Activated CD8-positive, alpha-beta memory T cell treated with anti-CD3 and anti-CD28 coated beads for 1 hour (primary cell): ENCODE measurements at places on chromosomes 7 and 10.

GRCh38 chr10:26269754-26270153 lies 53.2 kb downstream of the GAD2 start:
- no peak for DNase-seq

DNA sequence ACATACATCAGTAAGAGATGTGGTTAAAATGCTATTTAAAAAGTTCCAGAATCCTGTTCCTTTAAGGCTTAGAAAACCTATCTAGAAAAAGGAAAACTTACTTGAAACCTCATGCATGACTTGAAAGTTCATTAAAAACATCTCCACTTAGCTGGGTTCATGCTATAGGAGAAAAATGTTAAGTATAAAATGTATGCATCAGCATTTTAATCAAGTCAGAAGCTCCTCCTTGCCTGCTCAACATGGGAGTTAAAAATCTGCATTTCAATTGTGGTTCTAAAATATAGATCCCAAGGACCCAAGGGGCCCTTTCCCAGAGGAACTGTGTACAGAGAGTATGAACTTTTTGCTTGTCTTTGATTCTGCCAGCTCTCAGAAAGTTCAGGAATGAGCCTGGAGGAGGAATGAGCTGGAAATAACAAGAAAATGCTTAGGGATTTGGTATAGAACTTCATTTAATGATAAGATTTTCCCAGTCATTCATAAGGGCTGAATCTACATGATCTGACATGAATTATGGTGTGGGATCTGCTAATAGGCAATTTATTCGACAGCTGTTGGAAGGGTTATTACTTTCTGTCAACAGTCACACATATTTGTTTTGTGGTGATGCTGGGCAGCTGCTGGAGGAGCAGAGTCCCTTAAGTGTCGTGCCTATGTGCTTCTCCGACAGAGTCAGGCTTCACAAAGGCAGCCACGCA lies 85.6 kb upstream of the MTPN start:
- no peak for DNase-seq

DNA sequence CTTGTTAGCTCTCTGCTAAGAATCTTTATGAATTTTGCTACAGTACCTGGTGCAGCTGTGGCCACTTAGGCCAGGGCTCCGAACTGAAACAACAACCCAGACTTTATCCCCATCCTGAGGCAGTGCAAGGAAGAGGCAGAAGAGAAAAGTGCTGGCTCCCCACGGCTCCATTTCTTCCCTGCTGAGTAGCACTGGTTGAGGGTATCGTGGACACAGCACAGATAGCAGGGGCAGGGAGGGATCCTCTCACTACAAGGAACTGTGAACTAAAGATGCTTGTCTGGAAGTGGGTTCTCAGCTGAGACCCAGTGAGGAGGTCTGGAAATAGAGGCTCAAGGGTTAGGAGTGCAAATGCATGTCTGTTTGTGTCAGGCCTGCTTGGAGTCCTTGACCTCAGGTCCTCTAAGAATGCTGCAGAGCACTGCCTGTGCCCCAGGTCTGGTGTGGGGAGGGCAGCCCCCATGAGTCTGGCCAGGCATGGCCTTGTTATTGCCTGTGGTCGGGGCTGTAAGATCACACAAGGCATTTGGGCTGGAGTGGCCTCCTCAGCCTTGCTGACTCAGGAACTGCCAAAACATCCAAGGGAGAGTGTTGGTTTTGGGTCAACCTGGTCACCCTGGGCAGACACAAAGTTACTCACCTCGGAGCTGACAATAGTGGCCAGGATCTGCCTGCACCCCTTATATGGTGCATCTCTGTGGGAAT lies 58.1 kb downstream of the DMBT1 start:
- no peak for DNase-seq

GRCh38 chr7:93717217-93717900 lies 142.8 kb upstream of the CALCR start:
- DNase-seq, result no peak

DNA sequence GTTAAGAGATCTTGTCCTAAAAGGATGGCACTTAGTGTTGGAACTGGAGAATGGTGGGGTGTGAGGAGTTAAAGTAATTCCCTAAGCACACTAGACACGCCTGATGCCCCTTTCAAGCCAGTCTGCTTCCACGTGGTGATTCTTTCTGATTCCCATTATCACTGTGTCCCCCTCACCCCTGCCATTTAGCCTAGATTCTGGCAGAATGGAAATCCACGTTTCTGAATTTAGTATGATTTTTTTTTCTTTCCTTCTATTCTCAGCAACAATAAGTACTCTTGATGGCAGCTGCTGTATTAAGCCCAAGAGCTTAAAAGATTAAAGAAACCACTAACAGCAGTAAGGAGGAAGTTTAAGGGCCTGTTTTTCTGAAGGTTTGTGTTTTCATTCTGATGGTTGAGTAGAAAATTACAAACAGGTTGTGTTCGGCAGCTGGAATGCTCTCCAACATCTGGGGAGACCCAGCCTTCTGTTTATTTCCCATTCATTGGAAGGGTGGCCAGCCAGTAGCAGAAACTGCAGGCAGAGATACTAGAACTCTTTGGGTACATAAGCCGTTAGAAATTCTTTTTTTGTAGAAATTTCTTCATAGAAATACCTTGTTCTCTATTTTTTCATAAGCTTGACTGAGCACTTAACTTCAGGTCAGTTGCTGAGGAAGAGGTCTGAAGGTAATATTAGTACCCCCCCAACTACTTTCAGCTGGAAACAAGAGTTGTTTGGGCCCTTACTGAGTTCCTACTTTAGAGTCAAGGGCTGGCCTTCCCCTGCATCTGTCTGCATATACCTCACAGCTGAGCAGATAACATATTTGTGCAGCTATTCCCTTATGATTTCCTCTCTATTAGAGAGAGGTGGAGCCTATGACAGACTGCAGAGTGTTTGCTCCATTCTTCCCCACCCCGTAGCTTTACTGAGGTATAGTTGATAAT lies 355.1 kb downstream of the AUTS2 start:
- no peak for DNase-seq

GRCh38 chr7:159158888-159159405 lies 14.3 kb upstream of the VIPR2 start:
- no peak for DNase-seq

DNA sequence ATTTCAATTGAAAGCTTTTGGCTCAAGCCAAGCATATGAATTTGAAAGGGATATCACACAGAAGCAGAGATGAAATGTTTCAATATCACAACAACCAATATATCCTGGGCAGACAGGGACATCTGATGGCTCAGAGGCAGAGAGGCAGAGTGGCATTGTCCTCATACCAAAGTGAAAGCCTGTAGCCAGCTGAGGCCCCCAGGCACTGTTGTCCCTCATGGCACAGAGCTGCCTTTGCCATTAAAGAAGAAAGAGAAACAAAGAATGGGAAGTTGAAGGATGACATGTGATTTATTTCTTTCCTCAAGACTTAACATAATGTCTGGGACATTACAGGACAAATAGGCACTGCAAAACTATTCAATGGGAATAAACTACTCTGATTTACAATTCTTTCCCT lies 504.3 kb upstream of the PCDH15 start:
- no peak for DNase-seq

GRCh38 chr7:45021604-45022296 lies 21.7 kb downstream of the CCM2 start:
- no peak for DNase-seq
